HFFc6 (cell line): ENCODE measurements at places on chromosomes 7 and 10. TPM values are rescaled to one million over a fixed set of nuclear protein-coding genes. Genes with fewer than 3 reads are reported as not detected.

DNA sequence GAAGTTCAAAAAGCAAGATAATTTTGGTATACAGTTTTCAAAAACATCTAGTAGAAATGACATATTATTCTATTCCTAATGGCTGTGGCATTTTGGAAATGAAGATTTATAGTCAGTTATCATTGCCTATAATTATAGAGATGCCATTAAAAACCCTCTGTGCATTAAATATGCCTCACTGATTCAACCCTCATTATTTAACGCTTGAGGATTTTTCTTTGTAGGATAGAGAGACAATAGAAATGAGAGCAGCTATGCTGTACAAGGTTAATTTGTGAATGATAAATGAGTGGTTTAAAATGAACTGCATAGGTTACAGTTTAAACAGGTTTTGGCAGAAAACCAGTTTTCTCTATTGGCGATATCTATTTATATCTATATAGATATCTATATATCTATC is 32.2 kb upstream of the SEMA3A start:
- no peak overlapping the region for H3K27ac ChIP-seq
- peaks cover 4% of the 10 kb centered on the region for H3K36me3 ChIP-seq
- no peak for DNase-seq
- H3K4me1 ChIP-seq = peaks cover 22% of the 10 kb centered on the region

The TMEM225B gene
- 0.42 to 1.4 TPM (median 0.82 TPM) in 3 replicates for total RNA-seq

- no peaks in the 10 kb centered on the region for H3K36me3 ChIP-seq
- H3K27me3 ChIP-seq = no peaks in the 10 kb centered on the region; the same call in 1 of the 2 replicates
- peaks cover 37% of the 10 kb centered on the region for H3K4me1 ChIP-seq
- DNase-seq = peak; percentile 76
These were observed 29.7 kb downstream of the STN1 start for GRCh38 chr10:103888113-103888841.

- peaks cover 3% of the 10 kb centered on the region for H3K27me3 ChIP-seq
- DNase-seq = no peak
- peaks cover 17% of the 10 kb centered on the region for H3K4me1 ChIP-seq
- H3K36me3 ChIP-seq = peaks cover under 1% of the 10 kb centered on the region; the same call in 1 of the 2 replicates
These were observed 17.1 kb upstream of the GTPBP4 start for GRCh38 chr10:971150-971542.

DNA sequence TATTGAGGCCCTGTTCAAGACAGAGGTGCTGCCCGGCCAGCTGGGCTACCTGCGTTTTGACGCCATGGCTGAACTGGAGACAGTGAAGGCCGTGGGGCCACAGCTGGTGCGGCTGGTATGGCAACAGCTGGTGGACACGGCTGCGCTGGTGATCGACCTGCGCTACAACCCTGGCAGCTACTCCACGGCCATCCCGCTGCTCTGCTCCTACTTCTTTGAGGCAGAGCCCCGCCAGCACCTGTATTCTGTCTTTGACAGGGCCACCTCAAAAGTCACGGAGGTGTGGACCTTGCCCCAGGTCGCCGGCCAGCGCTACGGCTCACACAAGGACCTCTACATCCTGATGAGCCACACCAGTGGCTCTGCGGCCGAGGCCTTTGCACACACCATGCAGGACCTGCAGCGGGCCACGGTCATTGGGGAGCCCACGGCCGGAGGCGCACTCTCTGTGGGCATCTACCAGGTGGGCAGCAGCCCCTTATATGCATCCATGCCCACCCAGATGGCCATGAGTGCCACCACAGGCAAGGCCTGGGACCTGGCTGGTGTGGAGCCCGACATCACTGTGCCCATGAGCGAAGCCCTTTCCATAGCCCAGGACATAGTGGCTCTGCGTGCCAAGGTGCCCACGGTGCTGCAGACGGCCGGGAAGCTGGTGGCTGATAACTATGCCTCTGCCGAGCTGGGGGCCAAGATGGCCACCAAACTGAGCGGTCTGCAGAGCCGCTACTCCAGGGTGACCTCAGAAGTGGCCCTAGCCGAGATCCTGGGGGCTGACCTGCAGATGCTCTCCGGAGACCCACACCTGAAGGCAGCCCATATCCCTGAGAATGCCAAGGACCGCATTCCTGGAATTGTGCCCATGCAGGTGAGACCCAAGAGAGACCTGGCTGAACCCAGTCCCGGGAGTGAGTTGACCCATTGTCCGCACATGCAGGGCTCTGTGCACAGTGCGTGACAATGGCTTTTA is 2.8 kb downstream of the RBP3 start:
- no peak overlapping the region for H3K4me3 ChIP-seq
- no peak for DNase-seq
- H3K4me1 ChIP-seq = no peaks in the 10 kb centered on the region
- no peaks in the 10 kb centered on the region for H3K36me3 ChIP-seq

DNA sequence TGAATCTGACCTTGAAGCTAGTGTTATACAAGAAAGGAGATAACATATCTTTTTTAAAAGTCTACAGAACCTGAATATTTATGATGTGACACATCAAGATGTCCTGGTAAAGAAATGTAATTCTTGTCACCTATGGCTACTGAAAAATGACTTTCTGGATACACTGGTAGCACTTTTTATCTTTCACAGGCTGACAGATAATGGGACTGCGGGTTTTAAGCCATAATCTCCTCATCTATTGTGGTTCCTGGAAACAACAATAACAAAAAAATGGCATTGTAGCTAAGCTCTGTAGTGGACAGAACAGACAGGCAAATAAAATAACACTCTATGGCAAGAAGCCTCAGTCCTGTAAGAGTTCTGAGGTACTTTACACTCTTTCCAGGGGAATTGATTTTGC is 31.6 kb upstream of the YAE1 start:
- H3K4me1 ChIP-seq = no peaks in the 10 kb centered on the region
- peaks cover 25% of the 10 kb centered on the region for H3K27me3 ChIP-seq
- no peak for DNase-seq
- no peak overlapping the region for H3K27ac ChIP-seq
- H3K4me3 ChIP-seq = no peak overlapping the region

The ADAP1 gene
- total RNA-seq = 1.1 to 1.2 TPM (median 1.1 TPM) in 3 replicates

The GDF2 gene
- not detected in 3 replicates for total RNA-seq
